ENCODE measurements at places on chromosomes 2 and 18.

- DNase-seq = no peak
Observed at GRCh38 chr2:42967959-42968674, 175.7 kb upstream of the HAAO start.

DNA sequence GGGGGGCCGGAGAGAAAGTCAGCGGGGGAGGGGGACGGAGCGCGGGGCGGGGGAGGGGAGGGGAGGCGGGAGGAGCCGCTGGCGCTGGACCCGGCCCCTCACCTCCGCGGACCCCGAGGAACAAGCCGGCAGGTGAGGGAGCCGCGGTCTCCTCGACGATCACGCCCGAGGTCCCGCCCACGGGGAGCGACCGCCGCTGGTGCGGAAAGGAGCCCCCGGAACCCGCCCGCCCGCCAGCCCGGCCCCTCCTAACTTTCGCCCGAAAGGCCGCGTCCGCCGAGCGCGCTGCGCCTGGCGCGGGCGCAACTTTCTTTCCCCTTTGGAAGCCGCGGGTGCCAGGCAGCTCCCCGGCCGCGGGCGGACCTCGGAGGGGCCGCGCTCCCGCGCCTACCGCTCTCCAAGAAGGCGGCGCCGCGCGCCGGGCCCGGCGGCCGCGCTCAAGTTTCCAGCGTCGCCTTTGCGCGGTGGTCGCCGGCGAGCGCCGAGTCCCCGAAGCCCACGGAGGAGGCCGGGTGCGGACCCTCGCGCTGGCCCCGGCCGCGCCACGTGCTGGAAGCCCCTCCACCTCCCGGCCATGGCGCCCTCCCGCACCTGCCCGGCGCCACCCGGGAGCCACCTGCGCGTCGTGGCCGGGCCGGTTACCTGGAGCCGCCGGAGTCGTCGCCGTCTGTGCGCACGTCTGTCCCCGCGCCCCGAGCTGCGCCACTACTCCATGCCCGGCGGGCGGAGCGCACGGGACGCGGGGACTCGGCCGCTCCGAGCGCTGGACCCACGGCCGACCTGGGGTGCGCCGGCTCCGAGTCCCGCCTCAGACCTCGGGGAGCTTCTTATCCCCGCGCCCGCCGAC, at the start of gene ALKAL2:
Gene ALKAL2 (minus strand): TSS at position 181 of the 847 bp plus-strand sequence. CDS start 256 bp downstream, outside the sequence.
- peak; percentile 58 for DNase-seq

GRCh38 chr2:96608469-96609455, 29.4 kb downstream of the KANSL3 start:
- DNase-seq = peak; percentile 22

DNA sequence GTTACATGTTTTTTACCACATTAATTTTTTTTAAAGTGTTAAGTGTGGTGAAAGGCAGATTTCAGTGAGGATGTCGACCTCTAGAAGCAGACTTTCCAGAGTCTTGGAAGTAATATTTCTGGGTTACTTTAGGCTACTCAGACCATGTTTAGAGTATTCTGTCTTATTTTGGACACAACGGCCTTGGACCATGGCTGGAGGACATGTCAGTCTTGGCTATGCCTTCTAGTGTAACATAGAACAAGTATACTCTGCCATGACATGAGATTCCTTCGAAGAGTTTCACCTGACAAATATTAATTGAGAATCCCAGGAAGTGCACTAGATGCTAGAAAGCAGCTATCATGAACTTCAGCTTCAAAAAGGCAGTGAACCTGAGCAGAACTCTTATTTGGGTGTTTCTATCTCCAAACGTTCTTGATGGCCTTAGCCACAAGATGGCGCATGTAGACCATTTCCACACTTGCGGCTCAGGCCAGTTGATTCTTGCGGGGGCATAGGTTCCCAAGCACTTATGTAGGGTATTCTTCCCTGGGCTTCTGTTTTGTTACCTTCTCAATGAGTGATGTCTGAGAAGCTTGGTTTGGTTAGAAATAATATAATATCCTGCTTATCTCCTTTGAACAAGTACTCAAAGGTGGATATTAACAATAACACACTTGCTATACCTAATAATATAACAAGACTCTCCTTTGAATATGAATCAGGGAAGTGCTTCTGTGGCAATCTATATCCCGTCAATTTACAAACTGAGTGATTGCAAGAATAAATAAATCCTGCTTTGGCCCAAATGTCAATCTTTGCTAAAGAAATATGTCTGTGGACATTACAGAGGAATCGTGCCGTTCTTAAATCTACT, 62.0 kb downstream of the CACNB4 start:
- DNase-seq = peak; percentile 63

DNA sequence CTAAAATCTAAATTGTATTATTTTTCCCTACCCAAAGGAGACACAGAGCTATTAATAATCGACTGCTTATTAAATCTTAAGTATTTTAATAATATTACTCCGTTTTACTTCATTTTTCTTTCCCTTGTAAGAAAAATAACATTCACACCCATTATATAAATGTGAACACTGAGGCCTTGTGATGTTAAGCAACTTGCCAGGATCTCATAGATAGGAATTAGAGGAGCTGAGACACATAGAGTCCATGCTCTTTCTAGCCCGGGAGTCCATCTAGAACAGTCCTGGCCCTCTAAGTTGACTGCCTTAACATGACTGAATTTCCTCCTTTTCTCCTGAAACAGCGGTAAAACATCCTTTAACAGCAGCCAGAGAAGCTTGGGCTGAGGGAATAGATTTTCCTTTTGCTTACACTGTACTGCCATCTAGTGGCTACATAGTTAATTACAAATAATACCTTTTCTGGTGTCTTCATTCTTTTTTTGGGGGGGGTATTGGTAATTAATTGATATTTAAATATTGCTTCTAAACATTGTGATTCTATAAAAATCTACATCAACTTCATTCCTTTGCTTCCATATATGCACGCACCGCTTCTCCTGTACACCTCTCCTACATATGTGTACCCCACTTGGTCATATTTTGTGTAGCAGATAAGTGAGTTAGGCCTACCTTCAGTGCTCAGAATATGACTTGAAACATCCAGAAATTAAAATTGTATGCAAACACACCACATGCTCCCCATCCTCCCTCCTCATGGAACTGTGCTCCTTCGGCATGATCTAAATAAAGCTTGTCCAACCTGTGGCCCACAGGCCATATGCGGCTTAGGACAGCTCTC, 125.8 kb upstream of the HNMT start:
- DNase-seq = peak; percentile 49

GRCh38 chr18:44568986-44569385, 111.7 kb upstream of the SETBP1 start:
- DNase-seq = no peak

- no peak for DNase-seq
Observed at GRCh38 chr2:127024769-127025358, 82.1 kb downstream of the BIN1 start.

DNA sequence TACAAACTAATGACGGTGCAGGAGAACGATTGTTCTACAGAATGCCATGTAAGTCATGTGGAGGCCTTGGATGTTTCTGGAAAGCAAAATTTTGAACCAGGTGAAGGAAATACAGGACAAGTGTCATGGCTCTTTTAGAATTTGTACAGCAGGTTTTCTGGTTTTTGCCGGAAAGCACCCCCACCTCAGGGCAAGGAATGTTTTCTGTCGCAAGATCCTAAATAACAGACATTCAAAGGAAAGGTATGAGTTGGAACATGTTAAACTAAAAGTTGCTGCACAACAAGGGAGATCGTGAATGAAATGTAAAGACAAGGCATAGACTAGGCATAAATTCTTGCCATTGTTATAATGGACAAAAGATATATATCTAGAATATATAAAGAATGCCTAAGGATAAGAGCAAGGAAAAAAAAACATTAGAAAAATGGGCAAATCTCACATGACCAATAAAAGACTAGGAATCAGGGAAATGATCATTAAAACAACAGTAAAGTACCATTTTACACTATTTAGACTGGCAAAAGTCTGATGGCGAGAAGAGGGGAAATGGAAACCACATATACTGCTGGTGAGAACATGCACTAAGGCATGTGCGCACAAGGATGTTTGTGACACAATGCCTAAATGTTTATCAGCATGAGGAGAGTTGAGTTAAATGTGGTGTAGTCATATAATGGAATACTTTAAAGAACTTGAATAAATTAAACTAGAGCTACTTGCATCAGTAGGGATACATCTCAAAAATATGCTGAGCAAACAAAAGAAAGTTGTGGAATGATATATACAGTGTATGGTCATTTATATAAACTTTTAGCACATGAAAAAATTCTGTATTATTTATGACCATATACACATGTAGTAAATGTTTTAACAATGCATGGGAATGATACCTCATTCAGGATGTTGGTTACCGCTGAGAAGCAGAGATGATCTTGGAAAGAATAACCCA, 127.0 kb downstream of the EML6 start:
- no peak for DNase-seq
